ENCODE measurements at places on chromosomes 4 and X.

DNA sequence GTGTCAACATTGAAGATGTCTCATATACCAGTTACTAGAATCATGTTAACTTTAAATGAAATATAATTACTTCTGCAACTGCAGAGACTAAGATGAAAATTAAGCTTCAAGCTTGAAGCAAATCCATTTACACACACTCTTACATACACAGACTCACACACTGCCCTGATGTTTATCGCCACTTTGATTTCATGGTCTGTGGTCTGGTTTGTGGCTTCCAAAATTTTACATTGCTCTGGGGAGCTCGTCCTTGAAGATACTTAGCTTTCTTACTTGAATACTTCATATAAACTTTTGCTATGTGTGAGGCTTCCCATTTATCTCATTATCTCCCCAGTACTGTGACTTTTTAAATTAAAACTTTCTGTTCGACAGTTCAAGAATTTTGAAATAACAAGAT, 35.8 kb downstream of the ARHGEF38 start:
- no peak for DNase-seq

DNA sequence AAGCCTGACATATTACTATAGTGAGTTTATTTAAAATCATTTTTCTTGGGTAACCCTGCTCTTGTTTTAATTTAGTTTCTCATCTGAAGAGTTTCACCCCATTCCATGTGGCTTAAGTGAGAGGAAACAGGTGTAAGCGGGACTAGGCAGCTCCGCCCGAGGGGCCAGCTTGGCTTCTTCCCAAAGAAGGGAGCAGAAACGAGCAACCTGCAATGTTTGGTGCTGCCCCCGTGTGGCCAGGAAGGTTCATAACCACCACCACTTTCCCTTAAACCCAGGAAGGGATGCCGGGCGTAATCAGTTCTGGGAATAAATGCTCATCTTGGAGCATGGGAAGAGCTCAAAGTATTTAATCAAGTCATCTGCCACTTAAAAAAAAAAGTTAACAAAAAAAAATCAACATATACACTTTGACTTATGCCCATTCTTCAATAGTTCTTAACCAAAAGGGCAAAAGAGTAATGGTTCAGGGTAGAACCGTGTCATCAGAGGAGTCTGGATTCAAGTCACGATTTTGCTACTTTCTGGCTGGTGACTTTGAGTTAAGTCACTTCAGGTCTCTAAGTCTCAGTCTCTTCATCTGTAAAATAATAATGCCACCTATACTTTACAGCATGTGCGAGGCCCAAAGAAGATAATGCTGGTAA, 147.9 kb downstream of the NSUN7 start:
- DNase-seq: peak; percentile 42

GRCh38 chrX:15206306-15206705, 63.6 kb downstream of the ASB9 start:
- no peak for DNase-seq

DNA sequence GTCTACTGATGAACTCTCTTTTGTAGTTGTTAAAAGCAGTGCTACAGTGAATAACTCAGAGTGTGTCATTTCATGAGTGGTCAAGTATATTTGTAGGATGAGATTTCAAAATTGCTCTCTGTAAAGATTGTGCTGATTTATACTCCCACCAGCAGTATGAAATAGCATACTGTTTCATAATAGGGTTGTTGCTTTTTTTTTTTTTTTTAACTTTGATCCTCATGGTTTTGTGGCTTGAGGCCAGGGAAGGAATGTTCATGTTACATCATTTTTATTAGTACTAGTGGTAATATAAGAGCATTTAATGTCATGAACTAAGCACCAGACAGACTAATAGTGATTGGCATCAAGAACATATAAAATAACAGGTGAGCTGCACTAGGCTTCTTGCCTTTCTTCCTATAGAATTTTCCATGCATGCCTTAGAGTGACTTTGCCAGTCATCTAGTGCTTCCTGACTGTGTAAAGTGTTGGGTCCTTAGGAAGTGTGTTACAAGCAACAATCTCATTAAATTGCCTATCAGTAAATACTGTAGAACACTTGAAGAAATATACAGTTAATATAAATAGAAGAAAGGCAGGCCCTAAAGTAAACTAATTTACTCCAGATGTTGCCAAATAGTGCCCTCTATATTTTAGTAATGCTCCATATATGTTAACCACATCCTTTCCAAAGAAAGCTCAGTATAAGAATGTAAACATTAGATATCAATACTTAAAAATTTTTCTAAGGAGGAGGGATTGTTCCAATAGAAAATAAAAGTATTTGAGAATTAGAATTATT, 38.6 kb upstream of the MSMO1 start:
- no peak for DNase-seq

DNA sequence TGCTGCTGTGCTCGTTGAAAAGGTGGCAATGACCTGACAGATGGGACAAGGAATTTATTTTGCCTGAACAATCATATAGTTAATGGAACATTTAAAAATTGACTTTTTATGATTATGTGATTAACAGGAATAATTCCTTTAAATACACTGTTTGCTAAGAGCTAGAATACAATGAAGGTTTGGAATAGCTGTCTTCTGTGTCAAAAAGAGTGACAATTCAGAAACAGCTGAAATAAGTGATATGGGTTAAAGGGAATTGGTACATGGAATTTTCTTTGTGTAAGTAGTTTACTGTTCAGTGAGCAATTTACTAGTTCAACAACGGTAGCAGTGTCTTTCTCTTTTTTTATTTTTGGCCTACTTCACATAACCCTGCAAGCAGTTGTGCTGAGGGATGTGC, 1083.5 kb upstream of the GRID2 start:
- DNase-seq: no peak

GRCh38 chrX:71809886-71810285, 46.7 kb downstream of the CXorf49B start:
- no peak for DNase-seq

DNA sequence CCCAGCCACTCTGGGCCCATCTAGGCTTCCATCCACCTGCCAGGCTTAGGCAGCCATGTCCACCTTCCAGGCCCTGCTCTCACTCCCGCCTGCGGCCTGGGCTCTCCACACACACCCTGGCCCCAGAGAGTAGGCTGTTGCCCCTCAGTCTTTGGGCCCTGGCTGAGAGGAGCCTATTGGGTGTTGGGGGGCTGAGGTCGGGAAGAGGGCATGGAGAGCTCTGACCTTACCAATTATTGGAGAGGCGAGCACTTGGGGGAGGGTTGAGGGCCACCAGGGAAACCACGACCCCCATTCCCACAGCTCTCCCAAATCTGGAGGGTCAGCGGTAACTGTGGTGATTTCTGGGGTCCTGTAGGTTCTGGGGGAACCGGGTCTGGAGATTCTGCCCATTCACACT, 38.2 kb downstream of the HTRA3 start:
- DNase-seq: no peak

- DNase-seq: no peak
Measured at GRCh38 chrX:97366237-97366636, 482.5 kb downstream of the RPA4 start.

- DNase-seq: no peak
Measured at GRCh38 chrX:105821471-105822121, 743 bp upstream of the NRK start.

DNA sequence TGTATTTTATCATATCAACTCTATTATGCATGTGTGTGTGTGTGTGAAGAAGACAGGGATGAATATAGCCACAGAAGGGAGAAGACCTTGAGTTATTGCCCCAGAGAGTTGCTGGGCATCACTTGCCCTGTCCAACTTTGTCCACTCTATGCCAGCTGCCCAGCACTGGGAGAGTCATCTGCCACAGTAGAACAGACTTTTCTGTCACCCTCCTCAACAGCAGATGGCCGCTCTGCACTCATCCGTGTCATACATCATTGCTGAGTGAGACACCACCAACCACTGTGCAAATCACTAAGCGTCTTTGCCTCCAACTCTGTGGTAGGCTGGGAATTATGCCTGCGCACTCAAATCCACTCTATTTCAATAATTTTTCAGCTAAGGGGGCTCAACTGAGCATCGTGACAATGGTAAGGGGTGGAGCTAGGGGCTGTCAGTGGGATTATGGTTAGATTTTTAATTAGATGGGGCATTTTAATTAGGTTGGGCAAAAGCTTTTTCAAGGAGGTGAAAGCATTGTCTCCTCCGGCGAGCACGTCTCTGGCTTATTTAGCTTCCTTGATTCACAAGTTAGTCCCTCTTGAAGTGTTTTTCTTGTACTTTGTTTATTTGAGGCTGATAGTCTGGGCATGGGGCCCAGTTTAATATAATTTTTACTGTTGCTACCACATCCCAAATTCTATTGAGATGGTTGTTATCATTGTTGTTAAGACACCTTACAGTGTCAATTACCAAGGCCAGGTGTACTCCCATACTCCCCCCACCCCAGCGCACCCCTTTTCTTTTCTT, 100.1 kb upstream of the KLF3 start:
- DNase-seq: no peak

- DNase-seq: no peak
Measured at GRCh38 chrX:100677611-100678181, 33.7 kb downstream of the SRPX2 start.

DNA sequence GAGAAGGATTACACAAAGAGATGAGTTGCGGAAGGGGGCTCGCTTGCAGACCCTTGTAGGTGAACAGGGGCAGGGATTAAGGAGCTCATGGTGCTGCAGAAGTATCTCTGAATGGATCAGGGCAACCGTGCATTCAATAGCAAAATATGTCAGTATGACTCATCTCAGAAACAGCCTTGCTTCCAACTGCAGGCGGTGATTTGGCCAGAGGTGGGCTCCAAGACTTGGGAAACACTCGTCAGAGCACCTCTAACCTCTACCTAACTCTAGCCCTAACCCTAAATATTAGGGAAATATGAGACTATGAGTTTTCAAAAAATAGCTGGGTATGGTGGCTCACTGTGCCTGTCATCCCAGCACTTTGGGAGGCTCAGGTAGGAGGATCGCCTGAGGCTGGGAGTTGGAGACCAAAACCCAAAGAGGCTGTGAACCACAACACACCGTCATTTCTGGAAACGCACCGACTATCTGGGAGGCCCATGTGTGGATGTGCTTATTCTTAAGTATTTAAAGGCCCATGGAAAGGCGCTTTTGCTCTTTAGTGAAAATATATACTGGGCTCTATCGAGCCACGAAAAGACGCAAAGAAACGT, 102.6 kb downstream of the DHRSX start:
- no peak for DNase-seq

GRCh38 chr4:25771672-25772071, 91.1 kb downstream of the SEL1L3 start:
- no peak for DNase-seq

DNA sequence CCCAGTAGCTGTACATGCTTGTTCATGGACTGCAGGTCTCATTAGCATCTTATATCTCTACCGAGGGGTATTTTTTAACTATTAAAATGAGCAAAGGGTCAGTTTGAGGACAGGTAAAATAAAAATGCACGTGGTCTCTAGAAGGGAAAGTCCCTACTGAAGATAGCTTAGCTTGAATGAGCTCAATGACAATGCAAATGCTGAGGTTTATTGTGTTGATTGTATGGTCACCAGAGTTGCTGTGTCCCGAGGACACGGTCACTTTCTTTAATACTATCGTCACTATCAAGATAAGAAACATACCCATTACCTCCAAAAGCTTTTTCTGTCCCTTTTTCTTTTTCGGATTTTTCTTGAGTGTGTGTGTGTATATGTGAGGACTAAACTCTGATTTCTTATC, 250.5 kb upstream of the PRKX start:
- DNase-seq: no peak

GRCh38 chr4:76611616-76612207, 176.7 kb downstream of the SHROOM3 start:
- DNase-seq: no peak

DNA sequence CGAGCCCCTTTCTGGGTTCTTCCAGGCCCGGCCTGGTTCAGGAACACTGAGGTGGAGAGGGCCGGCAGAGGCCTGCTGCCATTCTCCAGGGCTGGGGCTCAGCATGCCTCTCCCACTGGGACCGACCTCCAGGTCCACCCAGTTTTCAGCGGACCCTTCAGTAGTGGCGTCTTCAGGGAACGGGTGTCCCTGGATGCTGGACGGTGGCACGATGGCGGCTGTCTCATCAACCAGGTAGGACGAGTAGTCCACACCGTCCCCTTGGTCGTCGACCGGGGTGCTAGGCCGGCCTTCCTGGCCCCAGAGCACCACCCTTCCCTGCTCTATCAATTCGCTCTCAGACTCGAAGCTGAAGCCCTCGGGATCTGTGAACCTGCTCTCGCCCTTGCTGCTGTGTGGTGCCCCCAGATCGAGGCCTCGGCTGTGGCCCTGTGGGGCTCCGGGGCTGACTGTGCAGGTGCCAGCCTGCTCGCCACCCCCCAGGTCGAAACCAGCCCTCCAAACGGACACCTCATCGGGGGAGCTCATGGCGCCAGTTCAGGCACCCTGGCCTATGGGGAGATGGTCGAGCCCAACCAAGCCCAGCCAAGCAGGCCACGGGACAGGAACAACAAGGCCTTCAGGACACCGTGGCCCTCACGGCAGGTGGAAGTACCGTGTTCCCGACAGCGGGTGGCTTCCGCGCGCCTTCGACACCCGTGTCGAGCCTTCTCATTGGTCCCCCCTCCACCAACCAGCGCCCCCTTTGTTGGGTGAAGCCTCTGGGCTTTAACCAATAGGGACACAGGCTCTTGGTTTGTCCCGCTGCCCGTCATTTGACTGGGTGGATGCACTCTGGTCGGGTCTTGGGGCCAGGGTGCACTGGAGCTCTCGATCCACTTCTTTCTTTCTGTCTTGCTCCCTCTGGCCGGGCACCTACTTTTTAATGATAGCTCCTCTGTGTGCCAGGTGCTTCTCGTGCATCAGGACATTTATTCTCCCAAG, 814 bp upstream of the LOC101059915 start:
- no peak for DNase-seq

DNA sequence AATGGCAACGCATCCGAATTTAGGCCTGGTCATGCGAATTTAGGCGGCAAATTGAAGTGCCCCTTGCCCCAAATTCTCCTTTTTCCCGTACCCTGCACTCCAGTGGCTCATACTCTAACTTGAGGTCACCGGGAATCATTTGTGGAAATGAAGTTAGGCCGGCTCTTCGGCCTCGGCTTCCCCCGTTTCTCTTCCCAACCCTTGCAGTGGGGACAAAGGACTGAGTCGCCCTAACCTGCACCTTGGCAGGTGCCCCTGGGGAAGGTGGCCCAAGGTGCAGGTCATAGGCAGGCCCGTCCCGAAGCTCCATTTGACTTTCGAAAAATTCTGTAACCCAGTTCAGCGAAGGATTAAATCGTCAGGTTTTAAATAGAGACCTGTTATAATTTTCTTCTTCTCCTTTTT, 811 bp downstream of the SRD5A3 start:
- no peak for DNase-seq

Measured in stimulated activated CD4-positive, alpha-beta T cell treated with anti-CD3 and anti-CD28 coated beads, TNF-alpha, amount 100 ng/mL, for 4 hours (primary cell).